Aorta (tissue), 5 donors: ENCODE measurements at places on chromosomes 1 and 21. TPM values are rescaled to one million over a fixed set of nuclear protein-coding genes. Genes with fewer than 3 reads are reported as not detected.

DNA sequence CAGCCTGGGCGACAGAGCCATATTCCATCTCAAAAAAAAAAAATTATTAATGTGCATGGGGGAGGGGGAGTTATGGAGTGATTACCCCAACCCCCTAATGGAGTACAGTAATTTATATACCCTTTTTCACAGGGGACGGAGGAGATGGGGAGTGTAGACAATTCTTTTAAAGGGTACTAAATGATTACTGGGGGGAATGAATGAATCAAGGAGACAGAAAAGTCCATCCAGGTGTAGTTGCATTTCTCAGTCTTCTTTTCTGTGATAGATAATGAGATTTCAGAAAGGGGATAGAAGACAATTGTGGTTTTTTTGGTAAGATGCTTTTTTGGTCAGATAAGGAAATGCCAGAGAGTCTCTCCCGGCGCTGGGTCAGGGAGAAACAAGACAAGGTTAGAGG, 13.0 kb downstream of the OSBPL9 start:
- H3K4me1 ChIP-seq, result peaks cover 7% of the 10 kb centered on the region
- no peak for DNase-seq
- H3K27ac ChIP-seq, result no peak overlapping the region
- H3K4me3 ChIP-seq, result no peak overlapping the region
- no peaks in the 10 kb centered on the region for H3K36me3 ChIP-seq
- no peaks in the 10 kb centered on the region for H3K27me3 ChIP-seq

GRCh38 chr1:165988275-165988674, 160.9 kb downstream of the UCK2 start:
- no peak for DNase-seq
- no peaks in the 10 kb centered on the region for H3K36me3 ChIP-seq
- no peaks in the 10 kb centered on the region for H3K27me3 ChIP-seq
- H3K4me3 ChIP-seq, result no peak overlapping the region
- H3K27ac ChIP-seq, result no peak overlapping the region
- no peaks in the 10 kb centered on the region for H3K4me1 ChIP-seq

RSBN1 gene
- 17.1 TPM for total RNA-seq

PPFIA4 gene
- 20.2 TPM for total RNA-seq

ANXA9 gene
- total RNA-seq, result not detected

FCN3 gene
- 2.7 TPM for total RNA-seq

- H3K36me3 ChIP-seq, result no peaks in the 10 kb centered on the region
- H3K4me3 ChIP-seq, result no peak overlapping the region
- H3K4me1 ChIP-seq, result peaks cover 2% of the 10 kb centered on the region
- no peaks in the 10 kb centered on the region for H3K27me3 ChIP-seq
- H3K27ac ChIP-seq, result no peak overlapping the region
These were observed 292.8 kb downstream of the PTBP2 start for GRCh38 chr1:97014426-97014825.

DNA sequence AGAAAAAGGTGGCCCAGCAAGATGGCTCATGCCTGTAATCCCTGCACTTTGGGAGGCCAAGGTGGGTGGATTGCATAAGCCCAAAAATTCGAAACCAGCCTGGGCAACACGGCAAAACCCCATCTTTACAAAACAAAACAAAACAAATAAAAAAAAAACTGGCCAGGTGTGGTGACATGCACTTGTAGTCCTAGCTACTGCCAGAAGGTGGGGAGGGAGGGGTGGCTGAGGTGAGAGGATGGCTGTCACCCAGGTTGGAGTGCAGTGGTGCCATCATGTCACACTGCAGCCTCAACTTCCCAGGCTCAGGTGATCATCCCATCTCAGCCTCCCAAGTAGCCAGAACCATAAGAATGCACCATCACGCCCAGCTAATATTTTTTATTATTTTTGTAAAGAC, 22.8 kb downstream of the RERE start:
- no peak overlapping the region for H3K27ac ChIP-seq
- no peak for DNase-seq
- no peaks in the 10 kb centered on the region for H3K4me1 ChIP-seq
- H3K36me3 ChIP-seq, result no peaks in the 10 kb centered on the region
- H3K4me3 ChIP-seq, result no peak overlapping the region

DNA sequence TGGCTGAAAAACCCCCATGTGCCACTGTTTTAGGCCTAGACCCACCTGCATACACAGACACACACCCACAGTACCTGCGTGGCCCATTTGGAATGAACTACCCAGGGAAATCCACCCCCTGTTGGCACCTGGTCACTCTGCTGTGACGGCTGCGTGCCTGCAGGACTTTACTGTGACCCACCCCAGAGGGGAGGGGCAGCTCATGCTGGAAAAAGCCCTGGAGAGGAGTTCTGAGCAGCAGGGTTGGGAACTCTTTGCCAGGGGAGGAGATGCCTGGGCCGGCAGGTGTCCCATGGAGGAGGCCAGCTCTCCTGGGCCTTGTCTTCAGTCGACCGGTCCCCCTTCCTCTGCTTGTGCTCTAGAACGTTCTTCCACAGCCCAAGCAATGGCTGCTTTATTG, 87.3 kb upstream of the CSF3R start:
- H3K4me3 ChIP-seq, result no peak overlapping the region
- H3K27ac ChIP-seq, result no peak overlapping the region
- H3K4me1 ChIP-seq, result no peaks in the 10 kb centered on the region

DNA sequence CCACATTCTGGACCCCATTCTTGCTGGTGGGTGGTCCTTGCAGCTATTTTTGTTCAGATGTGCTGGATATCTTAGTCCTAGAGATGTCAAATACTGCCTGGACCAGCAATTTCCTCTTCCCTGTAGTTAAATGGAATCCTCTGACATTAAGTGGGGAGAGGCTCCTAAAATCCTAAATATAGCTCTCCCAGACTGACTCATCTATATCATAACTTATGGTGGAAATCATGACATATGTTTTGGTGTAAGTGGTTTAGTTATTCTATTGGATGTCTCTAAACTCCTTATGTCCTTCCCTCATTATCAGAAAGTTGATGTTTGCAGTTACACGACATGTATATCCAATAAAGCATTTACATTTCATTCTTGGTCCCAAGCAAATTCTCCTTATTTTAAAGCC, 73.1 kb downstream of the KCNJ6 start:
- no peak overlapping the region for H3K4me3 ChIP-seq
- no peaks in the 10 kb centered on the region for H3K36me3 ChIP-seq
- no peak for DNase-seq
- H3K27me3 ChIP-seq, result no peaks in the 10 kb centered on the region
- no peaks in the 10 kb centered on the region for H3K4me1 ChIP-seq

DNA sequence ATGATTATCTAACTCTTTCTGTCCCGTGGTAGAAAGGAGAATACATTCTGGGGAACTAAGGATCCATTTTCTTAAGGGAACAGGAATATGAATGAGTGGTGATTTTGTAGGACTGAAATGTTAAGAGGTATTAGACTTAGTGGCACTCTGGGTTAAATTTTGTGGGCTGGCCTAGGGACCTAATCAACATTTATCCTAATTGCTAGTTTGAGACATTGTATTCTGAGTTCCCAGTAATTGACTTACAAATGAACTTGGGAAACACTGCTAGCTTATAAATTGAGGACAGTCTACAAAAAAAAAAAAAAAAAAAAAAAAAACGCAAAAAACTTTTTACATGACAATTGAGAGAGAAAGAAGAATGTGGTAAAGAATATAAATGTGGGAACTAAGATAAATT, 136.6 kb upstream of the ZP4 start:
- H3K27me3 ChIP-seq, result no peaks in the 10 kb centered on the region
- H3K4me3 ChIP-seq, result no peak overlapping the region
- H3K27ac ChIP-seq, result no peak overlapping the region
- no peaks in the 10 kb centered on the region for H3K4me1 ChIP-seq
- H3K36me3 ChIP-seq, result no peaks in the 10 kb centered on the region

RIPPLY3 gene
- not detected for total RNA-seq

MX2 gene
- 21.5 TPM for total RNA-seq

FCRL2 gene
- total RNA-seq, result 0.29 TPM

C1orf185 gene
- total RNA-seq, result not detected

ADGRB2 gene
- 4.6 TPM for total RNA-seq

FMO2 gene
- 183 TPM for total RNA-seq

SPRR1A gene
- total RNA-seq, result not detected

DNA sequence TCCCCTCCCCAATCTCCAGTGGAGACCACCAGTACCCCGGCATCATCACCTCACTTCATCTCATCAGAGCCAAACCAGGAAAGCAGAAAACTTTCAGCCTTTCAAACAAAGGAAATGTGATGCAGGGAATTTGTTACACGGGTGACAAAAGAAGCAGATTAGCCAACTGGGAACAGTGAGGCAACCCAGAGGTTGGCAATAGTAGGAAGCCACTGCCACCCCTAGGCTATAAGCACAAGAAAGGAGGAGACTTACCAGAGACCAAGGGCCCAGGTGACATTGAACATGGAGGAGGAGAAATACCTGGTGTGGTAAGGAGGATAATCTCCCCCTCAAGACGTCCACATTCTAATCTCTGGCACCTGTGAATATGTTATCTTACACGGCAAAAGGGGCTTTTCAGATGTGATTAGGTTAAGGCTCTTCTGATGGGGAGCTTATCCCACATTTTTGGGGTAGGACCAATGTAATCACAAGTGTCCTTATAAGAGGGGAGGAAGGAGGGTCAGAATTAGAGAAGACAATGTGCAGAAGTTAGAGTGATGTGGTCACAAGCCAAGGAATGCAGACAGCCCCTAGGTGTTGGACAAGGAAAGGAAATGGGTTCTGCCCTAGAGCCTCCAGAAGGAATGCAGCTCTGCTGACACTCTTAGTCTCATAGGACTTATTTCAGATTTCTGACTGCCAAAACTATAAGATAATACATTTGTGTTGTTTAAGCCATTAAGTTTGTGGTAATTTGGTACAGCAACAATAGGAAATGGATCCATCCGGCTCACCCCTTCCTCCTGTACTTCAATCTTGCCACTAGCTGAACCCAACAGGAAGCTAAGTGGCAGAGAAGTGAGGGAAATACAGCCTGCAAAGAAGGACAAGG, 83.6 kb upstream of the VAV3 start:
- no peaks in the 10 kb centered on the region for H3K4me1 ChIP-seq
- no peak overlapping the region for H3K4me3 ChIP-seq
- no peak overlapping the region for H3K27ac ChIP-seq
- DNase-seq, result no peak
- no peaks in the 10 kb centered on the region for H3K27me3 ChIP-seq

OR2L2 gene
- total RNA-seq, result 0.51 TPM

GJB3 gene
- 0.21 TPM for total RNA-seq

DNA sequence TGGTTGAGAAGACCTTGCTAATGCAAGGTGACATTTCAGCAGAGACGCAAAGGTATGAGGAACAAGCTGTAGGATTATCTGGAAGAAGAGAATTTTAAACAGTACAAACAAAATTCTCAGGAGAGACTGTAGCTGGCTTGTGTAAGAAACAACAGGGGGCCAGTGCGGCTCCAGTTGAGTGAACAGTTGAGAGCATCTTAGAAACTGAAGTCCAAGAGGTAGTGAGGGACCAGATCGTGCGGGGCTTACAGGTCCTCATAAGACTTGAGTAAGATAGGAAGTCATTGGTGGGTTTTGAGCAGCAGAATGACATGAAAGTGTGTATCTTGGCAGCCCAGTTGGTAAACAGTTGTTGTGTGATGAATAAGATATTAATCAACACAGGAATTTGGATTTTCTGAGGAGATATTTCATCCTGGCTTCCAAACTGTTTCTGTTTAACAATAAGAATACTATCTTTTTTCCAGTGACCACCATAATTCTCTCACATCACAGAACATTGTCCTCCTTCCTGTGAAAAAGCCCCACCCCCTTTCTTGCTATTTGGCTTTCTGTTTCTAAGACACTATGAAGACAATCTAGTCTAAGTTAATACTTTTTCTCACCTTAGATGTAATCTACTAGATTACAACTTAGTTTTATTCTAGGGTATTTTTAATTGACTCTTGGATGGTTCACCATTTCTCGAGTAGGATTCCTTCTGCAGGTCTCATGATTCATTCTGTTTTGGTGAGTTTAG, 62.4 kb downstream of the SASS6 start:
- no peaks in the 10 kb centered on the region for H3K36me3 ChIP-seq
- H3K4me1 ChIP-seq, result no peaks in the 10 kb centered on the region
- no peak overlapping the region for H3K4me3 ChIP-seq
- no peak overlapping the region for H3K27ac ChIP-seq

DNA sequence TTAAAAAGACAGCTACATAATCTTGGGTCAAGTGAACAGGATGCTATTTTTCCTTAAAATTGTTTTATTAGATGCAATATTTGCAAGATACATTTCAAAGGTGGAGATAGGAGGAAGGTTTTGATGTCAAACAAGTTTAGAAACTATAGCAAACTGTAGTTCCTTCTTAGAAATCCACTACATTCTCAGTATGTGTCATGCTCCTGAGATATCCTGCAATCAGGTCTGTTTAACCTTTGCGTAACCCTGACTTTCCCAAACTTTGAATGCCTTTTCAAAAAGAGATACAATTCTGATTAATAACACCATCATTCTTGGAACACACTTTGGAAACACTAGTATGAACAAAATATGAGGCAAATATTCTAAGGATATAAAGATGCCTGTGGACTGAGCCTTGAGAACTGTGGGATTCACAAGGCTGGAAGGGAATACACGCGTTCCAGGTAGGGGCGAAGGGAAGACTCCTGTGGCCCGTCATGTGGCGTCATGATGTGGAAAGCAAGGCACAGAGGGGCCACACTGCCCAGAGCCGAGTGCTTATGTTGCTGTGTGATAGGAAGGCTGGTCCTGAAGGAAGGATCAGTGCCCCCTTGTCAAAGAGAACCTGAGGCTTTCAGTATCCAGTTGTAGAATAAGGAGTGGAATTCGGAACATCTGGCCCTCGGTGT, 19.6 kb upstream of the TARBP1 start:
- H3K36me3 ChIP-seq, result no peaks in the 10 kb centered on the region
- H3K4me1 ChIP-seq, result no peaks in the 10 kb centered on the region
- DNase-seq, result no peak

GRCh38 chr1:179677882-179678281, 65.2 kb upstream of the FAM163A start:
- H3K36me3 ChIP-seq, result no peaks in the 10 kb centered on the region
- DNase-seq, result no peak
- H3K4me3 ChIP-seq, result no peak overlapping the region
- H3K27me3 ChIP-seq, result no peaks in the 10 kb centered on the region
- H3K4me1 ChIP-seq, result no peaks in the 10 kb centered on the region

NKAIN1 gene
- total RNA-seq, result 0.30 TPM

DNA sequence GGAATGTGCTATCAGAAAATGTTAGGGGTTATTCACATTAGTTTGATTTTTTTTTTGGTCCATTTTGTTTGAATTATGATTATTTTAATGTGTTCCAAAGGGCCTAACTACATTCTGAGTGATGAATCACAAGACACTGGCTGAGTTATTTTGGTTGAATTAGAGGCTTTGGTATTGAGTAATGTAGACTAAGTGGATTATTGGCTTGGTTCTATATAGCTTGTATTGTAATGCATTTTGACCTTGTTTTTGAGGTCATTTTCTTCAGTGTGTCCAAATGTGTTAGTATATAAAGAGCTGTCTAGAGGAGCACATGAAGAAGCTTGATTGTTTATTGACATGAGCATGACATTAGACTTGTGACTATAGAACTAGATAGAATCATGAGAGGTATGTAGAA, 3.4 kb downstream of the ZNF326 start:
- H3K4me1 ChIP-seq, result peaks cover 2% of the 10 kb centered on the region
- no peak for DNase-seq
- no peak overlapping the region for H3K27ac ChIP-seq
- no peaks in the 10 kb centered on the region for H3K27me3 ChIP-seq
- no peaks in the 10 kb centered on the region for H3K36me3 ChIP-seq
- no peak overlapping the region for H3K4me3 ChIP-seq
